ENCODE measurements at places on chromosomes 7 and 10.

GRCh38 chr7:73353243-73353642, 25.3 kb downstream of the FKBP6 start:
- DNase-seq = peak; percentile 25

DNA sequence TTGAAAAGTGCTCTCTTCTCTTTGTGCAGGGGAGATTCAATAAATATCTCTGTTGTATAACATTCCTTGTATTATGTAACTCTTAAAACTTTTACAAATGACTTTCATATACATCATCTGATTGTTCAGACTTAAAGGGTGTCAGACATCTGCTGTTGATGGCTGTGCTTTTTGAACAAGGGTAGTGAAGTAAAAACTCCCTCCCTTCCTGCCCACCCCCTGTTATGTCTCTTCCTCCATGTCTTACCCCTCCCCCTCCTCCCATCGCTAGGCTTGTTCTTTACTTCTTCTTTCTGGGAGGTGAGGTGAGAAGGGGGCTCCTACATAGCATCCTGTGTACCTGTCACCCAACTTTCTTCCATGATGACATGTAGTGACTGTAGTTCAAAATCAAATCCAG, 23.4 kb upstream of the ABCB4 start:
- DNase-seq = no peak

DNA sequence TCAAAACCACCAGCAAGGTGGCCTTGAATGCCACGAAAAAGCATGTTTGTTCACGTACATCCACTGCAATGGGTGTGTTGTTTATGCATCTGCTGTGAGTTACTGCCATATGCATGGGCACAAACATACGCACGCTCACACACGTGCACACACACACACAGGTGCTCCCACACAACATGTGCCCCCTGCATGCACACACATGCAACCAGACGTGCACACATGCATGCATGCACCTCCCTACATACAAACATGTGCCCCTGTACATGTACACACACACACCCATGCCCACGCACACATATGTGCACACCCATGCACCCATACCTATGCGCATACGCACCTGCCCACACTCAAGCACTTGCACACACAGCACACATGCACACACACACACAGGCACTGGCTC, 10.1 kb upstream of the DMBT1 start:
- DNase-seq = no peak

DNA sequence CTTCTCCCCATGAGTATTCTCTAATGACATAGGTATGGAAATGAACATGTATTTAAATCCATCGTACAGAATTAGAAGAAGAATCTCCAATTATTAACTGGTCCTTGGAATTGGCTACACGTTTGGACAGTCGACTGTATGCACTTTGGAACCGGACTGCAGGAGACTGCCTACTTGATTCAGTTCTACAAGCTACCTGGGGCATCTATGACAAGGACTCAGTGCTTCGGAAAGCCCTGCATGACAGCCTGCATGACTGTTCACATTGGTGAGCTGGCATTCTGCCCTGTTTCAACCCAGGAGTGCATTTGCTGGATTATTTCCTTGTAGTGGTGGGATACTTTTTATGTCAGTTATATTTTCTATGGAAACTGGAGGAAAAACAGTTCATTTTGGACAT, 32.2 kb downstream of the ZRANB1 start:
- no peak for DNase-seq

DNA sequence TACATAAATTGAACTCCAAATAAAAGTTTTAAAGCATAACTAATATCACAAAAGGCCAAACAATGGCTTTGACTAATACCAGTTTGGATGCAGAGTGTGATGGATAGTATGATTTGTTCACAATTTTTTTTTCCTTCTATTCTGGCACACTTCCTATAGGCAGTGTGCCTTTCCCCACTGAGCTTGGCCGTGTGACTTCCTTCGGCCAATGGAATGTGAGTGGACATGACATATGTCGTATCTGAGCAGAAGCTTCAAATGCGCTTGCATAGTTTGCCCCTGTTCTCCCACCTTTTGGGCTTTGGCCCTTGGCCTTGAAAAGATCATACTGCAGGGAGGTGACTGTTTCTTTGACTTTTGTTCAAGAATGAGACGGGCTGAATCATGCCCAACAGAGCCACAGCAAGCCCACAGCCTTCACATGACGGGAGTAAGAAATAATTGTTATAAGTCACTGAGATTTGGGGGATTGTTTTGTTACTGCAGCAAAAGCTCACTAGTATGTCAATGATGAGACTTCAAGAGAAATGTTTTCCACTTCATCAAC, 279.9 kb upstream of the NEBL start:
- no peak for DNase-seq
